ENCODE measurements at places on chromosomes 2 and 18.

DNA sequence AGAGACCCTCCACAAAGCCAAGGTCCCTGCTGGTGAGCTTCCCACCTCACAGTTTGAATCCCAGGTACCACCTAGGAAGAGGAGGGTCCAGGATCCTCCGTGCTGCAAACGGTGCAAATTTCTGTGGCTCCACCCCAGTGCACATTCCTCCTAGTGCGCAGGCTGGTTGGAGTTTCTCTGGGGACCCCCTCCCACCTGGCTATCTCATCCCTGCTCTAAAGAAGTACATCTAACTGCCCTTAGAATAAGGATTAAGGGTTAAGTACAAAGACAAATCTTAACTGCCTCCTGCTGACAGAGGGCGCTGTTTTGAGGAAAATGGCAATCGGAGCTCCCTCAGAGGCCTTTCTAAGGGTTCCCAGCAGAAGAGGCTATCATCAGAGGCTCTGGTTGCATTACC is 109.6 kb upstream of the FSIP2 start:
- DNase-seq: no peak

GRCh38 chr2:20563833-20564232 is 87.1 kb downstream of the HS1BP3 start:
- peak; percentile 84 for DNase-seq

GRCh38 chr2:2000018-2000723 is 255.9 kb upstream of the PXDN start:
- no peak for DNase-seq

GRCh38 chr2:47221946-47222345 is 66.8 kb upstream of the STPG4 start:
- DNase-seq: peak; percentile 61
